Kidney (tissue), 22 donors: ENCODE measurements at places on chromosomes 16 and 17.

- DNase-seq = no peak
Observed at GRCh38 chr17:78538033-78538776, 39.0 kb downstream of the DNAH17 start.

GRCh38 chr16:35748621-35749252, 2289.3 kb downstream of the TP53TG3F start:
- no peak for DNase-seq

DNA sequence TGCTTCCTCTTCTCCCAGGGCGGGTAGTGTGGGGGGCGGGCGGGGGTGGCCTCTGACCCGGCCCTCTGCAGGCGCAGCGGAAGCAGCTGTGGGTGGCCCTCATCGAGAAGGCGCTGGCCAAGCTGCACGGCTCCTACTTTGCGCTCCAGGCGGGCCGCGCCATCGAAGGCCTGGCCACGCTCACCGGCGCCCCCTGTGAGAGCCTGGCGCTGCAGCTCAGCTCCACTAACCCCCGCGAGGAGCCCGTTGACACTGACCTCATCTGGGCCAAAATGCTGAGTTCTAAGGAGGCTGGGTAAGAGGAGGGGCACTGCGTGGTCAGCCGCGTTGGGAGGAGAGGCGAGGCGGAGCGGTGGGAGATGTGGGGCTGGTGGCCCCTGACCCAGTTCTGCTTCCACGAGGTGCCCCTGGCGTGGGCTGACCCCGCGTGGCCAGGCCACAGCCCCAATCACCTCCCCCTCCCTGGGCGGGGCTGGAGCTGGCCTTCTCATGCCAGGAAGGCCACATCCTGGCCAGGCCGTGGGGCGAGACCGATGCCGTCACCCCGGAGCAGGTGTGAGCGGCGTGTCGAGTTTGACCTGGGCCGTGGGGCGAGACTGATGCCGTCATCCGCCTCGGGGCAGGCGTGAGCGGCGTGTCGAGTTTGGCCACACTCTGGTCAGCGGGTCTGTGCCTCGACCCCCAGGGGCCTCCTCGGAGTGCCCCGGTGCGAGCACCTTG, 10.5 kb upstream of the PRR35 start:
- DNase-seq = no peak

DNA sequence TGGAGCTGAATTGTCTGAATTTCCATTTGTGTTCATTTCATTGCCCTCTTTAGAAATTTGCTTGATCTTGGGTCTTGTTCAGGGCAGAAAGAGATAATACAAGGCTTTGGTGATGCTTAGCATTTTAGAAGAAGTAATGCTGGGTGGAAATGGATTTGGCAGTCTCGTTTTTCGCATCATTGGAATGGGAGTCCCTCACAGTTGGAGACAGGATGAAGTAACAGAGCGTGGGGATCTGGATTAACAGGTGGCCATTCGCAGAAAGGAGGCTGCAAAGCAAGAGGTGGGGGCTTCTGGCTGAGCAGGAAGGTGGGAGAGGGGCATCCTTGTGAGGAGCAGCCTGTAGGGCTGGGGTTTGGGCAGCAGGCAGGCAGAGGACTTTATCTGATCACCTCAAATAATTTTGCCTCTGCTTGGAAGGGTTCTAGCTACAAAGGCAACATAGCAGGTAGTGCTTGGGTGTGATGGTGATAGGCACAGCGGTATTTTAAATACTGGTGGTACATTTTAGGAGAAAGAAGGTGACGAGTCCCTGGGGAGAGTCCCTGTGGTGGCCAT, 17.0 kb downstream of the KSR1 start:
- DNase-seq = no peak

- no peak for DNase-seq
Observed at GRCh38 chr16:88705076-88705684, 1.0 kb downstream of the RNF166 start.

- peak; percentile 55 for DNase-seq
Observed at GRCh38 chr17:77281904-77282367, 141.2 kb downstream of the SEC14L1 start.

- DNase-seq = no peak
Observed at GRCh38 chr17:48553190-48553547, 8.3 kb upstream of the HOXB2 start.

DNA sequence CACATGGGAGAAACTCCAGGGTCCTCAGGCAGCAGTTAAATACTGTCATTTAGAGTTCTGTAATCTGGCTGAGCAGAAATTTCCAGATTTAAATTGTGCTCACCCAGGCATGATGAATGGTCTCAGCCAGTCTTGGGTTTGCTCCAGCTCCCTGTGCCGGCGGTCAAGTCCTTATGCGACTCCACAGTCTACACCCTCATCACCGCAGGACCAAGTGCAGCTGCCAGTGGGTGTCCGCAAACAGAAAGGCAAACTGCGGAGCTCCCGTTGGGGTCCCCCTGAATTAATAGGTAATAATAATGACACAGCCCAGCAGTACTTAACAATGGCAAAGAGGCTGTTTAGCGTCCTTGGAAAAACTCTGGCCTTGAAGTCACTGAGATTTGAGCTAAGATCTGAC, 3.9 kb upstream of the CACNG4 start:
- no peak for DNase-seq

DNA sequence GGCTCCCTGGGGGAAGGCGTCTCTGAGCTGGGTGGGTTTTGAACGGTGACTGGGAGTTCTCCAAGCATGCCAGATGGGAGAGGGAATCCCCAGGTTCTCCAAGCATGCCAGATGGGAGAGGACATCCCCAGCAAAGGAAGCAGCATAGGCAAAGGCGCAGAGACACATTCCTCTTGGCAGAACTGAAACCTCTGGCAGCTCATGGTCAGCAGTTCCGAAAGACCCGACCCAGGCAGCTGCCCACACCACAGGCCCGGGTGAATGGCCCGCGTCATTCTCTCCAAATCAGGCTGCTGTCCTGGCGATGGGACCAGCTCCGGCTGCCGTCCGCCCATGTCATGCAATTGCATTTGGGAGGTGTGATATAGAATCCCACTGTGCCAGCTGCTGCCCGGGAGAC, 8.0 kb downstream of the ZNF469 start:
- no peak for DNase-seq

DNA sequence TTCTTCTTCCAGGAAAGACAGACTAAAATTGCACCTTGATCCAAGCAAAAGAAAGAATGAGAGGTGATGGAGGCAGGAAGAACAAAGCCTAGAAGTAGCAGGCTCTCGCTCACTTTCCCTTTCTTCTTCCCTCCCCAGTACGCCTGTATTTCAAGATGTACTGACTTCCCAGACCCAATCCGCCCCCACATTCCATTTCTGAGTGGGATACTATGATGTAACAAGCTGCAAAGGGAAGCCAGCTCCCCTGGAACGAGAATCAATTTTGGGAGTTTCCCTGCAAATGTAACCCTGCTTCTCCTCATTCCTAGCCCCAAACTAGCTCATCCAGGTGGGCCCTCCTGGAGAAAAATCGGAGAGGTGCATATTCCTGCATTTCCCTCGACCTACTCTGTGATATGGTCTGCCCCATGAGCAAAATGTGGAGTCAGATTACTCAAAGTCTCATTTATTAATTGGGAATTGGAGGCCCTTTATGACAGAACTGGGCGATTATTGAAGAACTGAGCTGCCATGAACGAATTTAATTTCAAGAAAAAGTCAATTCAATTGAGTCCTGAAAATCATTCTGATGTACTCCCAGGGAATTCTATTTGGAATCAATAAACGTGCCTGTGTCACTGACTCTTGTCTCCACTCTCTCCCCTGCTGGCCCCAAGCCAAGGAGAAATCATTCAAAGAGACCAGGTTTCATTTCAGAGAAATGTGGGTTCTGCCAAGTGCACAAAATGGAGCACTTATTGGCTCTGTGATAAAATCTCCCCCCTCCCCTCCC, 398.9 kb downstream of the SHISA9 start:
- no peak for DNase-seq

- DNase-seq = no peak
Observed at GRCh38 chr16:3841729-3842508, 38.6 kb downstream of the CREBBP start.

GRCh38 chr16:49588729-49589384, 215.3 kb downstream of the C16orf78 start:
- no peak for DNase-seq

DNA sequence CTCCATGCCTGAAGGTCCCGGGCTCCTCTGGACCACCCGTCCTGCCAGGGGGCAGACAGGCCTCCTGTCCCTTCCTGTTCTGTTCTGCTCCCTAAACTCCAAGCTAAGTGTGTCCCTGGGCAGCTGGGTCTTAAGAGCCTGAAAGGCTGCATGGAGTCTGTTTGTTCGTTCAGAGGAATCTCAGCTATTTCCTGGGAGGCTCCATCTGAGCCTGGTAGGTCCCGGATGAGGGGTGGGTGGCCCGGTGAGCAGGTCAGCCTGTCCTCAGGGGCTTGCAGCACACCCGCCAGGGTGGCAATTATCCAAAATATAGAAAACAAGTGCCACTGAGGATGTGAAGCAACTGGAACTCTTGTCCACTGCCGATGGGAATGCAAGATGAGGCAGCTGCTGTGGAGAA, 12.6 kb downstream of the ACTG1 start:
- peak; percentile 17 for DNase-seq

GRCh38 chr16:85544016-85544415, 69.1 kb upstream of the GSE1 start:
- no peak for DNase-seq

- DNase-seq = no peak
Observed at GRCh38 chr17:16448490-16448889, 33.1 kb downstream of the TRPV2 start.

DNA sequence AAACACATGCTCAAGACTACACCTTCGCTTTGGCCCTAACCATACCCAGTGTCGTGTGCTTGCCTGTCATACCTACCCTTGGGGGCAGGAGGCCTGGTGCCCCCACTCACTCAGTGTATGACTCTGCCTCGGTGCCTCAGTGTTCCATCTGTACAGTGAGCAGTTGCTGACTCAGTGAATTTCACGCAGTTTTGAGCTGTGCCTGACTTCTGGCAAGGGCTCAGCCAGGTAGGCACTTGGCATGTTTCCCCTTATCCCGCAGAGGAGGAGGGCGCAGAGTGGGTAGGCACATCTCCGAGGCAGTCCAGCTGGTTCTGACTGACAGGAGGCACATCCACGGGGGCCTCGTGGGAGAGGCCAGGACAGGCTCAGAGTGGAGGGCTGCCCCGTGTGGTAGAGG, 148.9 kb upstream of the CIBAR2 start:
- DNase-seq = no peak

DNA sequence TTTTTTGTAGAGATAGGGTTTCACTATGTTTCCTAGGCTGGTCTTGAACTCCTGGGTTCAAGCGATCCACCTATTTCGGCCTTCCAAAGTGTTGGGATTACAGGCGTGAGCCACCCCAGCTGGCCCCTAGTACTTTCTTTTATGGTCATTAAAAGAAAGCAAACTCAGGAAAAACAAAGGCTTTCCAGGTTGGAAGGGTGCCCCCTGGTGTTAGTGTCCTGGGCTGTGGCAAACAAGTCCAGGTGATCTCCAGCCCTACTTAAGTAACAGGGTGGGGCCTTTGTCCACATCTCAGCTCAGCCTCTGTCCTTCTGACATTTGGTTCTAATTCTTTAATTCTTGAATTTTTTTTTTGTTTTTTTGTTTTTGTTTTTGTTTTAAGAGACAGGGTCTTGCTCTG, 6.9 kb downstream of the IGFBP4 start:
- DNase-seq = no peak

GRCh38 chr17:2883544-2884213, 87.4 kb downstream of the RAP1GAP2 start:
- no peak for DNase-seq

GRCh38 chr16:16033208-16033717, 83.8 kb downstream of the ABCC1 start:
- DNase-seq = no peak

- DNase-seq = peak; percentile 45
Observed at GRCh38 chr17:82942166-82943130, 102.6 kb upstream of the ZNF750 start.

- DNase-seq = no peak
Observed at GRCh38 chr16:27929818-27930217, 133.7 kb downstream of the GSG1L start.

GRCh38 chr17:30172560-30172959, 55.9 kb downstream of the NSRP1 start:
- DNase-seq = no peak

- DNase-seq = no peak
Observed at GRCh38 chr17:67136191-67137025, 92.1 kb downstream of the CACNG1 start.
